ENCODE measurements at places on chromosomes 12 and 14.

DNA sequence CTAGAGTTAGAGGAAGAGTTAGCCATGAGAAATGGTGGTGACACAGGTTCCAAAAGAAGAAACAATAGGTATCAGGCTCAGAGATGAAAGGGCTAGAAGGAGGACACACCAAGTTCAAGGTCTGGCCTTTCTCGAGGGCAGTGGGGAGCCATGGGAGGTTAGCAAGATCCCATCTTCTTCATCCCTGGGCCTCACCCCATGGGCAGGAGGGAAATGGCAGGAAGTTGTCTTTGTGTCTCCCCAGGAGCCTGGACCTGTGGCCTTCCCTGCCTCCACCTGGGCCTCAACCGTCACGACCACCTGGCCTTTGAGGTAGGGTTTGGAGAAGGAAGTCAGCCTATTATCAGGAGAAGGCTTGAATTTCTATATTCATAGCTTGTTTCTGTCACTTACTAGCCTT is 5.8 kb upstream of the AQP2 start:
- no peak for DNase-seq

- DNase-seq, result no peak
Observed at GRCh38 chr14:51504669-51505068, 147.0 kb upstream of the FRMD6 start.

DNA sequence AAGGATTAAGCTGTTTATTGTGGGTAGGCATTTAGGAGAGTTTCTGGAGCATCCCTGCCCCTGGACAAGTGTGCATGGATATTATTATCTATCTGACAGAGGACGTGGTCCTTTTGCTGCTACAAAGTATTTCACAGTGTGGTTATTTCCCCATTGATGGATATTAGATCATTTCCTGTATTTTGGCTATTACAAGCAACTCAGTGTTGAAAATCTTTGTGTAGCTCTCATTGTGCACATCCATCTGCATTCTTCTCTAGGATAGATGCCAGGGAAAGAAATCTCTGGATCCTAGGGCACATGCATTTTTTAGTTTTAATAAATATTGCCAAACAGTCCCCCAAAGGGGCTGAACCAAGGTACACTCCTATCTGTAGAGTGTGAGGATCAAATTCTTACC is 154.3 kb upstream of the SRRM4 start:
- DNase-seq, result no peak

DNA sequence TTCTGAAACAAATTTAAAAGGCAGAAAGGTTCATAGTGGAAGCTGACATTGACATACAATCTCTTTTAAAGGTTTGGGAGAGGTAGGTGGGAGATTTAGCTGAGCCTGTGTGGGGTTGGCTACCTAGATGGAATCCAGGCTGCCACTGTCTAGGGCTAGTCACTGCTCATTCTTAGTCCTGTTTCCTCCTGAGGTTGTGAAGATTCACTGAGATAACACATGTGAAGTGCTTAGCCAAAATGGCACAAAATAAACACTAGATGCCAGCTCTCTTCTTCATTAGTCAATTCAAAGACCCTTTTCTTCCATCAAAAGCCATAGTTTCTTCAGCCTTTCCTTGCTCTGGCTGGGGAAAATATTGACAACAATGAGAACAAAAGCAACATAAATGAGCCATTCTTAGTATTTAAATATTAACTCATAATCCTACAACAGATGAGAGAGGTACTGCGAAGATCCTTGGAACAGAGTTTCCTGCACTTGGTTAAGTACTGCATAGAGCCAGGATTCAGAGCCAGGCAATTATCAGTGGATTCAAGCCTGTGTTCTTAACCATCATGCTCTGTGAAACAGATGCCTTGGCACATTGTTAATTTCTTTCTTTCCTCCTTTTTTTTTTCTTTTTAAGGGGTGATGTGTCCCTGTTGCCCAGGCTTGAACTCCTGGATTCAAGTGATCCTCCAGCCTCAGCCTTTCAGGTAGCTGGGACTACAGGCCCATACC is 3.5 kb downstream of the MYF6 start:
- DNase-seq, result no peak

DNA sequence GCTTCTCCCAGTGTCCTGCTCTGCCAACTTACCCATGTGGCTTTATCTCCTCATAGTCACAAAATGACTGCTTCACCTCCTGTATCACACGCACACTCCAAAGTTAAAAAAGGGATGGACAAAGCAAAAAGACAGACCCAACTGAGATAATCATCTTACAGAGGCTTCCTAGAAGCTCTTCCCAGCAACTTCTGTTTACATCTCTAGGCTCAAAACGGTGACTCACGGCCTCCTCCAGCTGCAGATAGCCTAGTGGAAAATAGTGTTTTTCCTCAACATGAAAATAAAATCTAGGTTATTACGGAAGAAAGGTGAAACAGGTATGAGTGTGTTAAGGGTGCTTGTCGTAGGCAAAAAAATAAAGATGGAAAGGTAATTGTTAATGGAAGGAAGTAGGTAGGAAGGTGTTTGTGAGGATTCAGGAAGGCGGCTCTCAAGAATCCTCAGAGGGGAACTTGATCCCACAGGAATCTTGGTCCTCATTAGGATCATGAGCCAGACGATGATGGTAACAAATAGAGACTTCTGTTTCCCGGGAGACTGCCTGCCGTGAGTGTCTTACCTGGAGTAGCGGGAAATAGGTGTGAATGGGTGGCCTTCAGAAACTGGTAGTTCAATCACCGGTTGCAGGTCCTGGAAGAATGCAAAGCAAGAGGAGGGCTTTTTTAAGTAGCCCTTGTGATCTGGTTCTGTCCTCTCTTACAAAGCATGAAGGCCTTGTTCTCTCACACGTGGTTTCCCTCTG is 487.5 kb upstream of the TMEM132C start:
- DNase-seq, result no peak

DNA sequence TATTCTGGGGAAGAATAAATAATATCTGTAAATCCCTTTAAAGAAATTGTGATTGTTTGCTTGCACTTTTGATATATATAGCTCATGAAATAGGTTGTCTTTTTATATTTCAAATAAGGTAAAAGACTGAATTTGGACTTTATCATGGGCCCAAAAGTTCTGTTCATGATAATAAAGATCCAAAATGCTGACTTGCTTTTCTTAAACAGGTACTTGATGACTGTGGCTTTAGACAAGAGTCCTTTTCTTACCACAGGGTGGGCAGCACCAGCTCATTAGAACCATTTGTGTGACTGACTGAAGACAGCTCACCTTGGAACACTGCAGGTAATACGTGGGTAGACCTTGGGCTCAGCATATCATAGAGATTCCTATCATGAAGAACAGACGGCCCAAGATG is 432.6 kb downstream of the ETNK1 start:
- DNase-seq, result no peak

DNA sequence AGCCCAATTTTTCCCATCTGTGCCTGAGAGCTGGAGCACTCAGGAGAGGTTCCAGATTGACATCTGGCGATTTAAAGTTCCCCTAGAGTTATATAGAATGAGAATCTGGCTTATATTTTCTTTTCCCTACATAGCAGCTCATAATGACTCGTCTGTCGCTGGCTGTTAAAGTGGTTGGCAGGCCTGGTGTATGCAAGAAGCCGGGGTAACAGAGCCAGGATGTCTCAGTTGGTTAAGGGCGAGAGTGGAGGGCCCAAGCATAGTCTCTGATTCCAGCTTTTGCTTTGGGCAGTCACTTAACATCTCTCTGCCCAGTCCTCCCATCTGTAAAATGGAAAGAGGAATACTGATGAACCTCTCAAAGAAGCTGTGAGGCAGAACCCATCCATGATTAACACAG is 751.6 kb downstream of the NOVA1 start:
- no peak for DNase-seq

- no peak for DNase-seq
Observed at GRCh38 chr14:38171197-38171596, 36.5 kb upstream of the SSTR1 start.

- no peak for DNase-seq
Observed at GRCh38 chr12:110102255-110102654, 21.9 kb upstream of the IFT81 start.

GRCh38 chr12:126069549-126070165 is 1004.4 kb downstream of the AACS start:
- peak; percentile 35 for DNase-seq
